Ovary (tissue), 10 donors: ENCODE measurements at places on chromosomes 6 and 20. TPM values are rescaled to one million over a fixed set of nuclear protein-coding genes. Genes with fewer than 3 reads are reported as not detected.

The TINAG gene
- not detected for polyA plus RNA-seq

The TCP11 gene
- 0.50 TPM for polyA plus RNA-seq

The FAM217B gene
- 12.0 TPM for polyA plus RNA-seq

The NXT1 gene
- 20.5 TPM for polyA plus RNA-seq

The ZFP57 gene
- not detected for polyA plus RNA-seq

The ZGPAT gene
- 1.7 TPM for polyA plus RNA-seq

GRCh38 chr6:3566812-3567211 is 110.0 kb upstream of the SLC22A23 start:
- no peak for DNase-seq

DNA sequence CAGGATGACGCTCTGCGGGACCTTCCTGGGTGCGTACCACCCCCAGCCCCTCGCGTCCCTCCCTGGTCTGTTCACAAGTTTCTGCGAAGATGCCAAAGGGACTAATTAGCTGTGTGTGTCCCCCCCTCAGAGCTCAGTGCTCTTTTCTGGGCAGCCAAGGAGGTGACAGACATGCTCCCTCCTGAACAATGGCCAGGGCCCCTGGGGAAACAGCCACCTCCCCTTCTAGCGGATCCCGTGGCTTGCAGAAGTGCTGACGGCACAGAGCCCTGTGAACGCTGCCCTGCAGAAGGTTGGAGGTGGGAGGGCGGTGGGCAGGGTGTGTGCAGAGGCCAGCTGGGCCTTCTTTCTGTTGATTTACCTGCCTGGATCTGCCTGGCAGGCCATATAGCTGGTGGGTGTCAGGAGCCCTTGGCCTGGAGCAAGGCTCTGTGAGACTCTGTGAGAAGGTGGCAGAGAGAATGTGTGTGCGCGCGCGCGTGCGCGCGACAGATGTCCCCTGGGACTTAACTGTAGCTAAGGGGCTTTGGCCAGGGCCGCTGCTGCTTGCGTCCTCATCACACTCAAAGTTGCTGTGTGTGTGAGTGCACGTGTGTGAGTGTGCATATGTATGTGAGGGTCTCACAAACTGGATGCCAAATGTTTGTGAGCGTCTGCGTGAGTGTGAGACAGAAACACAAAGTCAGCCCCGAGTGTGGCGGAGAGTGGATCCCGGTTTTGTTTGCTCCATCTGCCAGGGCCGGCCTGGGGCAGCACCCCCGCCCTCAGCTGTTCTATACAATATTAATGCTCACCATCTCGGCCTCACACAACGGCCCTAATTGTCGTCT is 3.5 kb upstream of the MYT1 start:
- no peak for DNase-seq

DNA sequence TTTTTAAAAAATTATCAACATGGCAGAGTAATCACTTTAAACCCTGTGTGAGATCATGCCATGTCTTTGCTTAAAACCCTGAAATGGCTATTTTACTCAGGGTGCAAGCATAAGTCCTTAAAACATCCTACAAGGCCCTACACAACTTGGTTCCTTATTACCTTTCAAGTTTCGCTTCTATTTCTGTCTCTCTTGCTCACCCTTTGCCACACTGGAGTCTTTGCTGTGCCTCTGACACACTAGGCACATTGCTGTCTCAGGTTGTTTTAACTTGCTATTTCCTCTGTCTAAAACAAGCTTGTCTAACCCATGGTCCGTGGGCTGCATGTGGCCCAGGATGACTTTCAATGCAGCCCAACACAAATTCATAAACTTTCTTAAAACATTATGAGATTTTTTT is 55.6 kb downstream of the KIAA0408 start:
- no peak for DNase-seq

- DNase-seq = peak; percentile 53
These were observed 58.4 kb downstream of the SYTL3 start for GRCh38 chr6:158708239-158708638.

DNA sequence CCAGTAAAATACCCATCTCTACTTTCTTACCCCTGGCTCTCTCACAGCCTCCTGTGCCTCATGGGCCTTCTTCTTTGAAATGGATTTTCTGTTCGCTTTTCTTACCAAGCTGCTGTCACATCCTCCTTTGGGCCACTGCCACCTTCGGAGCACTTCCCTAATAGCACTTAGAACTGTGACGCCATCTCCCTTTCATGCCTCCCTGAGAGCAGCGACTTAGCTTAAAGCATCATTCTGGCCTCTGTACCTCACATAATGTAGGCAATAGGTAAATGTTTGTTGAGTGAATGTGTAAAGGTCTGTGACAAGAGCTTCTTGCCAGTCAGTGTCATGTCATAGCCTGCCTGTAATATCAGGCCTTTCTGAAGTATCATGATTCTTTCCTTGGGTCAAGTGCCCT is 78.8 kb downstream of the ADGRG6 start:
- DNase-seq = no peak

DNA sequence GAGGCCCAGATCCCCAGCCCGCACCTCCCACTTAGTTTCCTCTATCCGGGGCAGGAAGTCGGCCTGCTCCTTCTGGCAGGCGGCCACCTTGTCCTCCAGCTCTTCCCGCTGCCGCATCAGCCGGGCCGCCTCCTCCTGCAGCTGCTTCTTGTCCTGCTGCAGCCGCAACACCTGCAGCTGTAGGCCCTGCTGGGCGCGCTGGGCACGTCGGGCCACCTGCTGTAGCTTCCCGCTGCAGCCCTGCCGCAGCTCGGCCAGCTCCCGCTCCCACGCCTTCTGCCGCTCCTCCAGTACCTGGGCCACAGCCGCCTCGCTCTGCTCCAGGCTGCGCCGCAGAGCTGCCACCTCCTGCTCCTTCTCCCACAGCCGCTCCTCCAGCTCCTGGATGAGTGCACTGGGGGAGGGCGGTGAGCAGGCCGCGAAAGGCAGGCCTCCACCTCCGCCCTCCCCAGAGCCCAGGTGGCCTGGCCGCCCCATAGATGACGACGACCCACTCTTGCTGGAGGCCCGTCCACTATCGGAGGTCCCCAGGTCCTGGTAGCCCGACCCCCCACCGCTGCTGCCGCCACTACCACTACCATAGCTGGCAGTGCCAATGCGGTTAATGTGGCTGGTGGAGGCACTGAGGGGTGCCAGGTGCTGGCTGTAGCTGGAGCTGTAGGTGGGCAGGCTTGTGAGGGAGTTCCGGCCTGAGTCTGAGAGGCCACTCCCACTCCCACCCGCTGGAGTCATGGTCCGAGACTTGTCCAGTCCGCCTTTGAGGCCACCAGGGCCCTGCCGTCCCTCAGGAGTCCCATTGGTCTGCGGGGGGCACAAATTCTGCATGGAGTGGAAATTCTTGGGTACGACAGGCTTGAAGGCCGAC is 6.0 kb upstream of the FASTKD5 start:
- DNase-seq = peak; percentile 63

DNA sequence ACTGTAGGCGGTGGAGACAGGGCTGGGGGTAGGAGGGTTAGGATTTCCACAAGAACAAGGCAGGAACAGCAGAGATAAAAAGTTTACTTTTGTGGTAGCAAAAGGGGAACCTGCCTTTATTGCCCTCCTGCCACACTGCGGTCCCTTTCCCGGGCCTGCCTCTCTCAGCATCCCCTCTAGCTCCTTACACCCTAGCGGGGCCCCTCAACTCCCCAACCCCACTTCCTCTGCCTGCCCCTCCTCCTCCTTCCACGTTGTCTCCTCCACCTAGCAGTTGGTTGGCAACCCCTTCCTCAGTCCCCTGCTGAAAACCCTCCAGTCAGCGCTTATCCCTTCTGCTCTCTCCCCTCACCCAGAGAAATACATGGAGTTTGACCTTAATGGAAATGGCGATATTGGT is 714 bp downstream of the AIF1 start:
- no peak for DNase-seq

GRCh38 chr6:108650325-108650724 is 89.6 kb downstream of the FOXO3 start:
- DNase-seq = no peak

DNA sequence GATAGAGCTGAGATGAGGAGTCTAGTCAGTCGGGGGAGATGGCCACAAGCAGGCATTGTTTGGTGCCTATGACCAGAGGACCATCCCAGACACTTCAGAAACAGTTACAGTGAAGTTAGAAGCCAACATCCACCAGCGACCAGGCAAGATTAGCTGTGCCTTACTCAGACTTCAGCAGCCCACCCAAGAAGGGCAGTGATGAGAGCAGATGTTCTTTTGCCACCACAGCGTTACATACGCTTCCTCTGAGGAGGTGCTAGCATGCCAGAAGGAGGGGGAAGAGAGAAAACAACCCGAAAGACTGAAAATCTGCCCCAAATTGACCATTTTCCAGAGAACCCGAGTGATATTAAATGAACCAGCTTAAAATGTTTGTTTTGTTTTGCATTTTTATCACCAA is 186.8 kb downstream of the PRL start:
- DNase-seq = no peak
